Testis (tissue), 5 donors: ENCODE measurements at places on chromosomes 1 and 21.
A peak's percentile ranks its signal among the peaks of the same experiment; 100 is the strongest.

GRCh38 chr1:86082183-86082582 is 74.4 kb downstream of the COL24A1 start:
- no peak for DNase-seq

- no peak for DNase-seq
Observed at GRCh38 chr1:178716111-178716510, 8.9 kb upstream of the RALGPS2 start.

GRCh38 chr1:36994868-36995267 is 39.4 kb downstream of the GRIK3 start:
- no peak for DNase-seq

DNA sequence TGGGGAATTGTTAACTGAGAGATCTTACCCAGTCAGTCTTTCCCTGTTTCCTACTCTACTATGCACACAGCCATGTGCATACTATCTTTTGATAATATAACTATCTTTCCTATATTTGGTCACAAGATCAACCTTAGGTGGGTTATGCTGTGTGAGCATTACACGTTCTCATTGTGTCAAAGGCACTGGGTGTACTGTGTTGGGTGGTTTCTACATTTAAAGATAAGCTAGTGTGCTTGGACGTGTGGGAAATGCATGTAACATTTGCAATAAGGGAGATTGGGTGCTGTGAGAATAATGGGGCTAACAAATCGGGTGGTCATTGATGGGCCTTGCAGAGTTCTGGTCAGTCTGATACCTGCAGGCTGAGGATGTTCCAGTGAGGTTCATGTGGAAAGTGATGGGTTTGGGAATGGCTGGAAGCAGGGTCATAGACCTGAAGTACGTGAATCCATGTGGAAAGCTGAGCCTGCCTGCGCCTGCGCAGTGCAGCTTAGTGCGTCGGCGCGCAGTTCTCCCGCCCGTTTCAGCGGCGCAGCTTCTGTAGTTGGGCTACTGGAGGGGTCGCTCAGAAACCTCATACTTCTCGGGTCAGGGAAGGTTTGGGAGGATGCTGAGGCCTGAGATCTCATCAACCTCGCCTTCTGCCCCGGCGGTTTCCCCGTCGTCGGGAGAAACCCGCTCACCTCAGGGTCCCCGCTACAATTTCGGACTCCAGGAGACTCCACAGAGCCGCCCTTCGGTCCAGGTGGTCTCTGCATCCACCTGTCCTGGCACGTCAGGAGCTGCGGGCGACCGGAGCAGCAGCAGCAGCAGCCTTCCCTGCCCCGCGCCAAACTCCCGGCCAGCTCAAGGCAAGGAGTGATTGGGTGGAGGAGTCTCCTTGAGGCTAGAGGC is at the start of gene MSH4:
Gene MSH4, plus strand, starts transcription at position 507 of the 897 bp plus-strand sequence. Its CDS starts 104 bp downstream, at position 611.
- peak; percentile 49 for DNase-seq

- DNase-seq = no peak
Observed at GRCh38 chr1:231969076-231969475, 342.5 kb downstream of the DISC1 start.

DNA sequence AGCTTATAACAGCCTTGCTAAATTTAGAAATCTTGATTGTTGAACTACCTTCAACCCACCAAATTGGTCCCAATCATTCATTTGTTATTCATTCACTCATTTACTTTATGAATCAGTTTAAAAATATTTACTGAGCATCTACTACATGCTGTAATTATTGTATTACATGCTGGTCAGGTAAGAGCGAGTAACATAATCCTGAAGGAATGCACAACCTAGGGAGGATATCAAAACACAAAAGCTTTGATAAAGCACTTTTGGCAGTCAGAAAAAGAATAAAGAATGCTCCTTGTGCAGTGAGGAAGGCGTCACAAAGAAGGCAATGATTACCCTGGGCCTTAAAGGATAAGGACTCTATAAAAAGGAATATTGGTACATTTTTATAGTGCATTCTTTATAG is 518.9 kb upstream of the NR5A2 start:
- no peak for DNase-seq

DNA sequence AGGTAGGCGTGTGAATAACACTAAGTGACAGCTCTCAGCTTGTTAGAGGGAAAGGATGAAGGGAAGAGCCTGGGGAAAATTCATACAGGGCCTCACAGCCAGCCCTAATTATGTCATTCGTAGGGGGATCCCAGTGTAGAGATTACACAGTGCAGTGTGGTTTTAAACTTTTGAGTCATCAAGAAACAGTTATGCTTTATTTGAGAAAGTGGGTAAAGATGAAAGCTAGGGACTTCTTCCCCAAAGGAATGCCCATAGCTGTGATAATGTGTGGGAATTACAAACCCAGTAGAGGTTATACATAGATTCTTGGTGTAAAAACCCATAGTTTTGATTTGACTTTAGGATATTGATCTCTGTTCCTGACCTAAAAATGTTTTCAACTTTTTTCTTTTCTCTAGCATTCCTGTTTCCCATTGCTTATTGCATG is 1.9 kb downstream of the TTF2 start:
- no peak for DNase-seq

GRCh38 chr1:194917769-194918168 is 1690.5 kb downstream of the KCNT2 start:
- no peak for DNase-seq

- DNase-seq = no peak
Observed at GRCh38 chr1:5364591-5364990, 627.6 kb downstream of the NPHP4 start.

GRCh38 chr1:84669831-84670230 is 20.4 kb downstream of the SSX2IP start:
- no peak for DNase-seq

DNA sequence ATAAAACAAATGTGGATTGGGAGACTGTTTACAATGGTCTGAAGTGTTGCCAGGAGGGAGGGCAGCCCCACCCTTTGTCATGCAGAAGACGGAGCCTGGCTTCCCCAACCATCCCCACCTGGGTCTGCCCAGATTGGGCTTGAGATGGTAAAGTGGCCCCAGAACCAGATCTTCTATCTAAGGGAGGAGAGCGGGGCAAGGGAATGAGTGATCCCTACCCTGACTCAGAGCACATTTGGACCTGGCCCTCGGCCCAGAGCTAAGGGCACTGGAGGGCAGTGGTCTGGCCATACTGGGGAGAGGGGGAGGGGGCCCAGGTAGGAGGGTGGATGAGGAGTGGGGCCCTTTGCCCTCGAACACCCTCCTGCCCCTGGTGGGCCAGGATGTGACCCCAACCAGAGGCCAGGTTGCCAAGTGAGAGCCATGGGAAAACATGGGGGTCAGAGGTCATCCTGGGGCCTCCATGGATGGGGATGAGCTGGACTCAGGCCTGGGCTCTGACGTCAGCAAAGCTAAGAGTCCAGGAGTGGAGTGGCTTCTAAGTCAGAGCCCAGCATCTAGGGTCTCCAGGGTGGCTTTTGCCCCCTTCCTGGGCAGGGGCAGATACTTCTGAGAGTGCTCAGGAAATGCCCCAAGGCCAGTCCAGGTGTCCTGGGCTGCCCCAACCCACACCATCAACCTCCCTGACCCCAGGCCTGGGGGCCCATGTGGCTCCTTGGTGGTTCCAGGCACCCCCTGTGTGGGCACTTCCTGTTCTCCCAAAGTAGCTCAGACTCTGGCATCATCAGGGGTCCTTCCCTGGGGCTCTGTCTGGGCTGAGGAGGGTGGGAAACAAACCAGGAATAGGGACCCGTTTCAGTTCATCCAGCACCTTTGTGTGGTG is 1.6 kb upstream of the LEFTY1 start:
- no peak for DNase-seq

DNA sequence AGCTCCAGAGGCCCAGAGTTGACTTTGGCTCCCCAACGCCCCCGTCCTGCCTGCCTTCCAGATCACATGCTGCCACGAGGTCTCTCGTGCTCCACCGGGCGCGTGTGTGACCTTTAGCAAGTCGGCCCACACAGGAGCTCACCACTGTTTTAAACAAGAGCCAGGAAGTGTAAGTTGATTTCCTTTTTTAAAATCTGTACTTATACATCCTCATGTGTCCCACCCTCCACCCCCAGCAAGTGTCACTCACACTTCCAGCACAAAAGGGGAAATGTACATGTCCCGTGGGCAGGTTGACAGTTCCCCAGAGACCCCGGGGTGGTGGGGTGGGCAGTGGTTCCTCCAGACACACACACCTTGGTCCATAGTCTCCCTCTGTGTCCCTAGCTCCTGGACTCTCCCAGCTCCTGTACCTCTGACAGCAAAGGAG is 84.4 kb downstream of the STUM start:
- DNase-seq = peak; percentile 62

DNA sequence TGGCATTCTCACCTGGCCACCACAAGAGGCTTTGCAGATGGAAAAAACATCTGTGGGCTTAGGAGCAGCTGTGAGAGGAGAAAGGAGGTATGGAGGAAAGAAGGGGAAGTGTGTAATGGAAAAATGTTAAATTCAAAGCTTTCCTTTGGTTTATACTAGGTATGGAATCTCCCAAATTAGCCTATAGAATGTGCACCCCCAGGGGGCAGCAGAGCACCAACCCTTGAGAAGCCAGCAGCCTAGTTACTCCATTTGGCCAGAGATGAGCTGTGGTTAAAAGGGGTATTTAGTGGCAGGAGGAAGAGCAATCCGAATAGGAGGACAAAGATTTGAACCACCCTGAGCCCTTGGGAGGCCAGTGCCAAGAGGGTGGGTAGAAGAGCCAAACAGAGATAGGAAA is 97.5 kb upstream of the CTTNBP2NL start:
- DNase-seq = peak; percentile 41

GRCh38 chr1:63693944-63694571 is 79.8 kb upstream of the ROR1 start:
- no peak for DNase-seq

DNA sequence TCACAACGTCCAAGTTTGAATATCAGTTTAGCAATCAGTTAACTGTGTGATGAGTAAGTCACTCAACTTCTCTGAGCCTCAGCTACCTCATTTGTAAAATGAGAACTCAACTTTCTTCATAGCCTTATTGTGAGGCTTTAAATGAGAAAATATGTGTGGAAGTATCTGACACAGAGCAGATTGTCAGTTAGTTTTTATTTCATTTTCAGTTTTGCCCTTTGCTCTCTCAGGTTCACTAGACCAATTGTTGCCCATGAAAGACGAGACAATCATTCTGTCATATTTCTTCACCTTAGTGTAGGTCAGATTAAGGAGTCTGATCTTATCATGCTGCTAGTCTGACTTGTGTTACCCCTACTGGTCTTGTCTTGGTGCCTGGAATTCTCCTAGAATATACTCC is 232.8 kb upstream of the PTBP2 start:
- DNase-seq = no peak

- peak; percentile 48 for DNase-seq
Observed at GRCh38 chr1:31401241-31401640, 11.8 kb upstream of the SERINC2 start.

DNA sequence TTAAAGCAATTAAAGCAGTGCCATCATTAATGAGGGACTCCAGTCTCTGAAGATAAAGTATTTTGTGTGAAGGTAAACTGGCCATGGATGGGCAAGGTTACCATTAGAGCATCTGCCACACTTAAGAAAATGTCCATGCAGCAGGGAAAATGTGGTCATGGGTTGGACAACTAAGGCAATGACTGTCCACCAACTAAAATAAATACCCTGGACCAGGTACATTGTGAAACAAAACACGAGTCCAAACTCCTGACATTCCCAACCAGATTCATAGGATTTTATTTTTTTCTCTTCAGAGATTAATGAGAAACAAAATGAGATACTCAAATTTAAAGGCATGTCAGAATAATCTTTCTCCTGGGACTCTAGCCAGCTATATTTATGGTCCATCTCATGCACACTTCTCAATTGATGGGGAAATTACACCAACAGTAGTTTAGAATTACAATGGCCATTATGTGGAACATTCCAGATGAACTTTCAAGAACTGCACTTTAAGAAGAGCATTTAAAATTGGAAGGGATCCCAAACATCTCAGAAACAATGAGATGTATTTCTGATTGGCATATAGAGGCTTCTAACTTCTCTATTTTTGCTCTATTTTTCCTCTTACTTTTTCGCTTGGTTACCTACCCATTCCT is 8.1 kb downstream of the GBP7 start:
- no peak for DNase-seq

DNA sequence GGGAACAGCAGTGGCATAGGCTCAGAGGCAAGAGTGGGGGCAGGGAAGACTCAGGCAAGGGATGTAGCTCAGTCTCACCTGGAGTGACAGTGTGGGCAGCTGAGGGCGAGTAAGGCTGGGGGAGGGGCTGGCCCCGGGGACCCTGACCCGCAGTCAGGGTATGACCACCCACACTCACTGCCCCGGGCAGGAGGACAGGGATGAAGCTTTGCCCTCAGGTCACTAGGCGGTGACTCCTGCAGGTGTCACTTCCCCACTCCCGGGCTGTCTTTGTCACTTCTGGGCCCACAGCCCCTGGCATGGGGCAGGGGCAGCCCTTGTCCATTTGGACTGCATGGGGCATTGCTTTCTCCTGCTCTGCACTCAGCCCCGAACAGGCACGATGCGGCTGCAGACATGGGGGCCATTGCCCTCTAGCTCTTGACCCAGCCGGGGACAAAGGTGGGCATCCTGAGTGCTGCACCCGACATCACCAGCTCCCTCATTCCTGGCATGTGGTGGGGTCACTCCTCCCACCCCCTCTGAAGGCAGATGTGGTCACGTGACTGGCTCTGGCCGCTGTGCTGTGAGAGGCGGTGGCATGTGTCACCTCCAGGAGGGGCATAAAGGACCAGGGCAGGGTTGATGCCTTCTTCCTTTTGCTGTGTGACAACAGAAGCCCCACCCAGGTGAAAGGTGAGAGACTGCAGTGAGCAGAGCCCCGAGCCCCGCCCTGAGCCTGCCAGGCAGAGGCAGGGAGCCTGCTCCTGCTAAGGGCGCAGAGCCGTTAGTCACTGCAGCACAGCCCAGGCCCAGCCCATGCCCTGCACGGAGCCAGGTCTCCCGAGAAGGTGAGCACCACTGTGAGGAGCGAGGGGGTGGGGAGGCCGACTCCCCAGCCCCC is 66.0 kb downstream of the MATN1 start:
- DNase-seq = no peak

- no peak for DNase-seq
Observed at GRCh38 chr21:29154270-29154669, 23.8 kb downstream of the MAP3K7CL start.

DNA sequence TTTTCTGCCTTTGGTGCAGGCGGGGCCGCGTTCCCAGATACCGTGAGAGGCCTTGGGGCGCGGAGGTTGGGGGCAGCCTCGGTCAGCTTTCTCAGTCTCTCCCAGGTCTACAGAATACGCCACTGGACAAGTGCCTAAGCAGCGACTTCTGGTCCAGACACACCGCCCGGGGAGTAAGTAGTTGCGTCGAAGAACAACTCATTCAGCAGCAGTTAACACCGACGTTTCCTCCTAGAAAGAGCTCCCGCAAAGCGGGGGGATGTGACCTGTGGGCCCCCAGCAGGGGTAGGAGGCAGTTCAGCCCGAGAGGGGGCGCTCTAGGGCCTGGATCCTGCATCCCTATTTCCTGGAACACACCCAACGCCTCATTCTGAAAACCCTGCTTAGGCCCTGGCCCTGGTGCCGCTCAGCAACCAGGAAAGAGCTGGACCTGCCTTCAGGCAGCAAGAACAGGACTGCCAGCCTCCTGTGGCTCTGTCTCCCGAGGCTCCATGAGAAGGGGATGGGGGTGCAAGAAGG is 6.5 kb upstream of the BARHL2 start:
- peak; percentile 61 for DNase-seq

DNA sequence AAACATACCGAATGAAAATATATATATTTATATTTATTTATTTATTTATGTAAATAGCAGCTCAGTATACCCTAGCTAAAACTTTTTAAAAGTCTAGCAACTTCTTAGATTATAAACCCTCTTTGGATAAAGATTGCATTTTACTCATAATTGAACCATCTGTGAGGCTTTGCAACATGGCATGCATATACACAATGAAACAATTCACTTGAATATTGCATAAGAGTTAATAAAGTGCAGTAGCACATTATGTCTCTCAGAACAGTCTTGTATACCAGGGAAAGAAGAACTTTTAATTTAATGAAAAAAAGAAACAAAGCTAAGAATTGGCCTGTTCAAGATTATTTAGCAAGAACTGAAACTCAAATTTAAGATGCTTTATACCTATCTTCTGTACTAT is 1363.9 kb upstream of the ADGRL2 start:
- no peak for DNase-seq
